Left lung (tissue), 14 donors: ENCODE measurements at places on chromosomes 5 and 9. TPM values are rescaled to one million over a fixed set of nuclear protein-coding genes. Genes with fewer than 3 reads are reported as not detected.

- no peak for DNase-seq
- H3K27ac ChIP-seq, result no peak overlapping the region
- H3K27me3 ChIP-seq, result no peaks in the 10 kb centered on the region
- no peaks in the 10 kb centered on the region for H3K36me3 ChIP-seq
Observed at GRCh38 chr5:148585988-148586387, 68.3 kb downstream of the HTR4 start.

DNA sequence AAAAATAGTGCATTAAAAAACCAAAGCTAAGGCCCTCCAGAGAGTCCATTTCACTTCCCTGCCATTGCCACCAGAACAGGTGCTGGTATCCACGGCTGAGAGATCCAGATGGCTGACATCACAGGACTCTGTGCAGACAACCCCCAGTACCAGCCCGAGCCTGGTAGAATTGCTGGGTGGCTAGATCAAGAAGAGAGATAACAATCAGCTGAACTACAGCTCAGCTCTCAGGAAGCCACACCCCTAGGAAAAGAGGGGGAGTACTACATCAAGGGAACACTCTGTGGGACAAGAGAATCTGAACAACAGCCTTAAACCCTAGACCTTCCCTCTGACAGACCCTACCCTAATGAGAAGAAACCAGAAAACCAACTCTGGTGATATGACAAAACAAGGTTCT, 73.8 kb upstream of the SLIT3 start:
- H3K27ac ChIP-seq, result no peak overlapping the region
- H3K4me3 ChIP-seq, result no peak overlapping the region
- DNase-seq, result no peak
- no peaks in the 10 kb centered on the region for H3K4me1 ChIP-seq

The SIT1 gene
- 2.4 TPM for total RNA-seq

- H3K27ac ChIP-seq, result no peak overlapping the region
- H3K4me1 ChIP-seq, result no peaks in the 10 kb centered on the region
- no peak overlapping the region for H3K4me3 ChIP-seq
- H3K36me3 ChIP-seq, result no peaks in the 10 kb centered on the region
Observed at GRCh38 chr5:102924963-102925362, 169.9 kb downstream of the PAM start.

GRCh38 chr5:108747774-108748400, at the start of gene FER:
Gene FER (plus strand): TSS chr5:108747897. CDS start chr5:108798183, 50,286 bp downstream.
- peak; percentile 79 for DNase-seq
- H3K4me3 ChIP-seq, result peak within 1 kb of the TSS; percentile 98
- H3K4me1 ChIP-seq, result peaks cover 4% of the 10 kb centered on the region
- peak within 1 kb of the TSS; percentile 97 for H3K27ac ChIP-seq

DNA sequence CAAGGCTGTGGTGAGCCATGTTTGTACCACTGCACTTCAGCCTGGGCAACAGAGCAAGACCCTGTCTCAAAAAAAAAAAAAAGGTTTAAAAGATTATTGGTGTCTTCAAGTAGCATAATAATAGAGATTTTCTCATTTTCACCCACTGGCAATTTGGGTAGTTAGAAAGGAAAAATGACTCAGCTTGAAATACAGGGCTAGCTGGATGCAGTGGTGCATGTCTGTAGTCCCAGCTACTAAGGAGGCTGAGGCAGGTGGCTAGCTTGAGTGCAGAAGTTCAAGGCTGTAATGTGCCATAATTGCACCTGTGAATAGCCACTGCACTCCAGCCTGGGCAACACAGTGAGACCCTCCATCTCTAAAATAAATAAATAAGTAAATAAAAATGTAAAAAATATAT, 111.1 kb downstream of the ARRDC3 start:
- H3K36me3 ChIP-seq, result no peaks in the 10 kb centered on the region
- no peak overlapping the region for H3K4me3 ChIP-seq
- H3K4me1 ChIP-seq, result no peaks in the 10 kb centered on the region
- no peaks in the 10 kb centered on the region for H3K27me3 ChIP-seq
- no peak for DNase-seq
- H3K27ac ChIP-seq, result no peak overlapping the region

The DMAC1 gene
- 39.1 TPM for total RNA-seq

DNA sequence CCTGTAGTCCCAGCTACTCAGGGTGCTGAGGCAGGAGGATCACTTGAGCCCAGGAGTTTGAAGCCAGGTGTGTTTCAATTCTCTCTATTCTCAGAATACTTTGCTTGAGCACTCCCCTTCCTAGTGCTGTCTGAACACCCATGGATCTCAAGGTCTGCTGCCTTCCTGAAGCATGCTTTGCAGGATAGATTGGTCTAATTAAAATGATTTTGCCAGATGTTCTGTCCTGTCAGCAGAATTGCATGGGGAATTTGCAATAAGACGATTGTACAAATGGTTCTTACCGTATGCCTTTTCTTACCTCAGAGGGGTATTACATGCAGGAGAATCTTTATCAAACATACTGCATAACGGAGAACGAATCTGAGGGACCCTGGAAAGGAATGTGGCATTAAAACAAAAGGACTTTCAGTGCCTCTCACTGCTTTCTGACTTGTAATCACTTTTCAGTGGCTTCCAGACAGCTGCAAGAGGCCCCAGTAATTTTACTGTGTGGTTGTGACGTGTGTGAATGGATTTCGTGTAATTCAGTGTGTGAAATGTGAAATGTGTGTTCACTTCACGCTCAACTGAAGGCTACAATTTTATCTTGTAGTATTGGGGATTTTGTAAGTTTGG, 587.2 kb upstream of the SEMA6A start:
- H3K36me3 ChIP-seq, result no peaks in the 10 kb centered on the region
- no peaks in the 10 kb centered on the region for H3K4me1 ChIP-seq
- no peak overlapping the region for H3K27ac ChIP-seq
- H3K27me3 ChIP-seq, result no peaks in the 10 kb centered on the region

GRCh38 chr9:137721899-137722298, 103.1 kb downstream of the EHMT1 start:
- no peaks in the 10 kb centered on the region for H3K27me3 ChIP-seq
- DNase-seq, result no peak
- peaks cover 1% of the 10 kb centered on the region for H3K36me3 ChIP-seq
- no peak overlapping the region for H3K27ac ChIP-seq
- no peak overlapping the region for H3K4me3 ChIP-seq

The ZDHHC11 gene
- 34.9 TPM for total RNA-seq

DNA sequence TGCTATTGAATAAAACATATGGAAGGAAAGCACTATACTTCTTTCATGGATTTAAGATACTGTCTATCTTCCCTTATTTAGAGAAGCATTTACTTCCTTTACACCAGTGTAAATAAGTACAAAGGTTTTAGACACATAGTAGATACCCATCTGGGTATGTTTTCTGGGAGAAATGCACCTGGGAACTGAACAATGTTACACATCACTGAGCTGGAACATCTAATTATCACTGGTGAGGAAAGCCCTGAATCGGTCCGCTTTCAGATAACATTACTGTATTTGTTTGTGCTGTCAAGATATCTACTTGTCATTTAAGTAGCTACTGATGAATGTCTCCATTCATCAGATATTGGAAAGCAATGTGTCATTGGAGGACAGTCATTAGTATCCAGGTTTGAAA, 964.7 kb upstream of the PTPRD start:
- H3K36me3 ChIP-seq, result no peaks in the 10 kb centered on the region
- H3K4me1 ChIP-seq, result no peaks in the 10 kb centered on the region
- H3K4me3 ChIP-seq, result no peak overlapping the region
- H3K27me3 ChIP-seq, result no peaks in the 10 kb centered on the region
- no peak for DNase-seq

DNA sequence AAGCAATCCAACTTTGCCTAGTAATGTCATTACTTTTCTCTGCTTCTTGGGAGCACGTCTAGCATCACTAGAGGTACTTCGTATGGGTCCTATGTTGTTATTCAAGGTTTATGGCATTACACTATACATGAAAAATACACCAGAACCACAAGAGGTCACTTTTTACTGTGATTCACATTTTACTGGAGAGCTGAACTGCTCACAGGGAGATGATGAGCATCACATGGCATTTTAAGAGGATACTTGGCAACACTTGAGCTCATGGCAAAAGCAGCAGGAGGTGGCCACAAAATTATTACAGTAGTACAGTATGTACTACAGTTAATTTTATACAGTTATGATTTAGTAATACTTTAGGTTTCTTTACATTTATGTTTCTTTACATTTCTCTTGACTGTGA, 223.4 kb downstream of the PARP8 start:
- DNase-seq, result no peak
- H3K4me3 ChIP-seq, result no peak overlapping the region
- H3K27ac ChIP-seq, result no peak overlapping the region
- no peaks in the 10 kb centered on the region for H3K36me3 ChIP-seq
- no peaks in the 10 kb centered on the region for H3K27me3 ChIP-seq

- peaks cover 75% of the 10 kb centered on the region for H3K27me3 ChIP-seq
- no peak for DNase-seq
- H3K27ac ChIP-seq, result no peak overlapping the region
- H3K4me3 ChIP-seq, result no peak overlapping the region
Observed at GRCh38 chr9:93958121-93958818, 3.1 kb upstream of the BARX1 start.

DNA sequence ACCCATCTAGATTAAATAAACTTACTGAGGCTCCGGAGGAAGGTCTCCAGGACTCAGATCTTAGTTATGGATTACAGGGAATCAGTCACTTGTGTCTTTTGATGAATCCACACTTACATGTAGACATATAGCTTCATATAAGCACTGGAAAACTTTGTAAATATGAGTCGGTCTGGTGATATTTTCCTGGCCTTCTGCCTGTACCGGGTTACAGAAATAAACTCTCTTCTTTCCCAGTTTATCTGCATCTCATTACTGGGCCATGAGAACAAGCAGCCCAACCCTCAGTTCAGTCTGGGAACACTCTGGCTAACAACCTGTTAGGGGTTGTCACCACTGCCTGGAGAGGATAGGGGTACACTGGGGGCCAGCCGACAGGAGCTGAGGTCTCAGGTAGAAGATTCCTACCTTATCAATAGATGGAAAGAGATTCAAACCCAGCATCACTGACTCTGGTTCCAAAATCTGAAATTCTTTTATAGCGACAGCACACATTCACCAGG, 59.1 kb downstream of the THBS4 start:
- H3K4me3 ChIP-seq, result no peak overlapping the region
- peaks cover 8% of the 10 kb centered on the region for H3K4me1 ChIP-seq
- DNase-seq, result no peak
- no peaks in the 10 kb centered on the region for H3K27me3 ChIP-seq
- no peaks in the 10 kb centered on the region for H3K36me3 ChIP-seq

DNA sequence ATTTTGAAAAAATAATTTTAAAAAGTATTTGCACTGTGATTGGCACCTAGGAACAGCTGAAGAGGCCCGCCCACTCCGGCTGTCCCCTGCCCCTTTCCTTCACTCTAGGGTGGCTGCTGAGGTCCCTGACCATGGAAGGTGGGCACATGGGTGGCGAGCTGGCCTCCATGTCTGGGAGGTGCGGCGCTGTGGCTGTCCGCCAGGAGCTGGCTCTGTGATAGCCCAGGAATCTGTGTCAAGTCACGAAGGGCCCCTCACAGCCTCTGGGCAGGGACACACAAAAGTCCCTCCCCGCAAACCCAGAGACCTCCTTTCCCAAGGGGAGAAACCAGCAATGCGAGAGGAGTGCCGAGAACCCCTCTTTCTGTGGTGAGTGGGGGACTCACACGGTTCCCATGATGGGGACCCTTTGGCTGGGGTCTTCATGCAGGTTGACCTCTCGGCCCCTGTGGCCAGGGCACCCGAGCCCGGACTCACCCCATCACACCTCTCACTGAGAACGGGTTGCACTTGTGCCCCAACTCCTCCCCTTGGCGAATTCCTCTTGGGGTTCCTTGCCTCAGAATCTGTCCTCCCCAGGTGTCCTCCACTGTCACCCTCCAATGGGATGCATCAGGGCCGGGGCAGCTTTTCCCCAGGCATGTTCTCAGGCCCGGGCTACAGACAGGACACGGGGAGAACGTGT, 168.0 kb downstream of the GAPVD1 start:
- no peaks in the 10 kb centered on the region for H3K4me1 ChIP-seq
- no peak for DNase-seq
- H3K27me3 ChIP-seq, result no peaks in the 10 kb centered on the region

DNA sequence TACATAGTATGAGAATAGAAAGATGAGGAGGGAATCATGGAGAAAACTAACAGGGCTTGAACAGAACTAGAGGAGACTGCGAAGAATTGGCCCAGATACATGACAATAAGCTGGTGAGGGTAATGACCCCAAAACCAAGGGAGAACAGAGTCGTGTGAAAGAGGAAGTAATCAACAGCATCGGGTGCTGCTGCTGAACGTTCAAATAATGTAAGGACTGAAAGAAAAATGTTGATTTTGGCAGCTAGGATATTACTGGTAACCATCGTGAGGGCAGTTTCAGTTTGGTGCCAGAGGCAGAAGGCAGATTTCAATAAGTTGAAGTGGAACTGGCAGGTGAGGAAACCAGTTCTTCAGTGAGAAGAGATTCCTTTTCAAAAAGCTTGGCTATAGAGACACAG, 66.8 kb upstream of the SMC2 start:
- no peak overlapping the region for H3K27ac ChIP-seq
- no peaks in the 10 kb centered on the region for H3K4me1 ChIP-seq
- H3K4me3 ChIP-seq, result no peak overlapping the region
- no peak for DNase-seq
- H3K27me3 ChIP-seq, result no peaks in the 10 kb centered on the region

The SLC24A2 gene
- not detected for total RNA-seq

DNA sequence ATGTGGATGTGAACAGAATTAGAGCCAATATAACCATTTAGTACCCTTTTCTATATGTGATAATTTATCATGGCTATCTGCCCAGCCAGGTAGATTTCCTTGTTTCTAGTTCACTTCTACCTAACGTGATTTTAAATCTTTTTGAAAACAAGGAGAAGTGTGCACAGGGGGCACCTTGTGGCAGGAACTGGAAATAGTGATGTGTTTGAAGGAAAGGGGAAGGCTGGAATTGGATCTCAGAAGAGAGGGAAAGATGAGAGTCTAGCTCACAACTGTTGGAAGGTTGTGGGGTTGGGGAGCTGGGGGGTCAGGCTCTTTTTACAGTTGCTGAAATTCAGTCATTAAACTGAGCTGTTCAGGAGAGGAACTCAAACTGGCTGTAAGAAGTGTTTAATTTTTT, 219.5 kb downstream of the KCTD16 start:
- no peak overlapping the region for H3K27ac ChIP-seq
- no peaks in the 10 kb centered on the region for H3K27me3 ChIP-seq
- H3K36me3 ChIP-seq, result no peaks in the 10 kb centered on the region
- no peak overlapping the region for H3K4me3 ChIP-seq
- H3K4me1 ChIP-seq, result no peaks in the 10 kb centered on the region
- DNase-seq, result no peak

DNA sequence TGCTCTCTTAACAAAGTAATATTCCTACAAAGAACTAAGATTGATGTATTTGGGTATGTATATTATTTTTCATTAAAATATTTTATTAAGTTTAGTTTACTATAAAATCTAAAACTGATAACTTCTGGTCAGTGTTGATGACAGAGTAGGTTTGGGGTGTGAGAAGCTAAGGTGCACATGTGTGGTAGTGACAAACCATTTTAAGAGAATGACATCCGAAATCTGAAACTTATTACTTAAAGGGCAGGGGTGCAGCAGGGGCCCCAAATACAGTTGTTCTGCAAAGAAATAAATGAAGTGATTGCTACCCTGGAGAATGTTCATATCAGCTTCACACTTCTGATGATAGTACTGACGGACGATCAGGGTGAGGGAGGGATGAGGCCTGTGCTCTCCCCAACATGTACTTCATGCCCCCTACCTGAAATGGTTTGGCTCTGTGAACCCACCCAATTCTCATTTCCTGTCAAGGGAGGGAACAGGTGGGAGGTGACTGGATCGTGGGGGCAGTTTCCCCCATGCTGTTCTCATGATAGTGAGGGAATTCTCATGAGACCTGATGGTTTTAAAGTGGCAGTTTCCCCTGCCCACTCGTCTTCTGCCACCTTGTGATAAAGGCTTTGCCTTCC, 125.3 kb upstream of the RFX3 start:
- H3K27me3 ChIP-seq, result no peaks in the 10 kb centered on the region
- no peak for DNase-seq
- H3K4me1 ChIP-seq, result no peaks in the 10 kb centered on the region
- no peaks in the 10 kb centered on the region for H3K36me3 ChIP-seq

GRCh38 chr9:27595733-27596132, 22.5 kb upstream of the C9orf72 start:
- H3K4me3 ChIP-seq, result no peak overlapping the region
- H3K4me1 ChIP-seq, result no peaks in the 10 kb centered on the region
- H3K36me3 ChIP-seq, result no peaks in the 10 kb centered on the region
